ENCODE measurements at places on chromosomes 6 and 20.

- DNase-seq, result no peak
These were observed 161.7 kb upstream of the BMP5 start for GRCh38 chr6:56036916-56037600.

DNA sequence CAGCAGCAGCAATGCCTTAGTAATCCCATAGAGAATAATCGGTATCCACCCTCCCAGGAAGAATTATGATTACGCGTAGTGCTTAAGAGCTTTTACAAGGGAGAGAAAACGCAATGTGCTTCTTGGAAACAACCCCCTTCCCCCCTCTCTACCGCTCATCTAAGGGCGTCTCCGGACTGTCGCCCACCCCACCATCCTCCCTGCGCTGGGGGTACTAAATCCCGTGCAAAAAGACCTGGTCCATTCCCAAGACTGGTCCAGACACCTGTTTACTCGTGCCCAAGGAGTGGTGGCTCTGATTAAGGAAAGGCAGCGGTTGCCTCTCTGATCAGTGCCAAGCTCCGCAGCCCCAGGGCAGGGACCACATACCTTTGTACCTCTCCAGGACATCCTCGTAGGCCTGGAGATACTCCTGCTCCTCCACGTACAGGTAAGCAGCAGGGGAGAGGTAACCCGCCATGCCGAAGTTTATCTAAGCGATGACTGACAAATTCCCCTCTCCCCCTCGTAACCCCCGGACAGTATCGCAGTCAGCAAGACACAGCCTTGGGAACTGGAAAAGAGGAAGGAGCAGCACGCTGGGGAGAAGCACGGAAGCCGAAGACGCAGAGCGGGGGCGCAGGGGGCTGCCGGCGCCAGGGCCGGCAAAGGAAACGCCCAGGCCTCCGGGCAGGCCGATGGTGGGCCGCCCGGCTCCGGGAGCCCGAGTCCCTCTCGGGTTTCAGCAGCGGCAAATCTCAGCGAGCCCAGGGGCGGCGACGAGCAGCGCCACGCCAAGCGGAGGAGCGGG is 112.0 kb upstream of the BEND6 start:
- DNase-seq, result peak; percentile 58

DNA sequence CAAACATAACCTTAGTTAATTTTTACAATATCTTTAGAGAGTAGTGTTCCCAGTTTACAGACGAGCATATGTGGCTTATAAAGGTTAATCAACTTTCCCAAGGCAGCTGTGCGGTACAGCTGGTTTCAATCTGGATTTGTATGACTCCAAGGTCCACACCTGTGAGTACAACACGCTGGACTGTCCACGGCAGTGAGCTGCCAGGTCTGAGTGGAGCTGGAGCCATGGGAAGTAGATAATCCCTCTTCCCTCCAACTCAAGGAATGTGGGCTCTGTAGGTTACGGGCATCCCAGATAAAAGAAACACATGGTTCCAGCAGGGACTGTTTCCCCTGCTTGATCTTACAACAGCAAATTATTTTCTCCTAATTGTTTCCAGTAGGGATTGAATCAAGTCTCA is 102.2 kb downstream of the SOD2 start:
- no peak for DNase-seq

DNA sequence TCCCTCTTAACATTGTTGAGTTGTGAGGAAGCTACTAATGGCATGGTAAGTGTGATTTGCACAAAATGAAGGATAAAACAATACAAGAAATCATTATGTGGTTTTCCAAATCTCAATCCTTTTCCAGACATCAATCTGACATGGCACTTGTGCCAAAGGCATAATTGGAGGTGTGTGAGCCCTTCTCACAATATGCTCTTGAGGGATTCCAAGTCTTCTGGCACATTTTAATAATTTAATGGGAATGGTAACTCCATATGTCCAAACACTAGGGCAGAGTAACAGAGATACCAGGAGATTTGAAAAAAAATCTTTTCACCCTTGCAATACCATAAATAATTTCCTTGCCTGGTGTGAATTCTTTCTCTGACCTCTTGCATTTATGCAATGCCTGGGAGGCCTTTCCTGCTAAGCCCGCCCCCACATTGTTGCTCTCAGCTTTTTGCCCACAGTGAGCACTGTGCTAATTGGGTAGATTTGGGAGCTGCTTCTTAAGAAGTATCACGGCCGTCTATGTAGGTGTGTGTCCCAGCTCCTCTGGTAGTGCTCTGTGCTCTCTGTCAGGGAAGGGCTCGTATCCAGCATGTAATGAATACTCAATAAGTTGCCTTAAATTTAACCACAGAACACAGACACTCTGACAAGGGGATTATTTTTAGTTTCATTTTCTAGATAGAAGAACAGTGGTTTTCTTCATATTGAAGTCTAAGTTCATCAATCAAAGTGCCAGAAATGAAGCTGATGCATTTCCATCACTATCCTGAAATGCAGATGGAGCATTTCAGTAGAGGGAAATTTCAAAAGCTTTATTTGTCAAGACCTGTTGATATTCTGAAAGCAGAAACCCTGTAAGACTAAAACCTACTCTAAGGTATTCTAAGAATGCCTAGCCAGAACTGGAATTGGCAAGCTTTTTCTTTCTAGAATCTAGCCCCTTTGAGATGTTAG is 54.4 kb upstream of the CEP85L start:
- DNase-seq, result no peak

DNA sequence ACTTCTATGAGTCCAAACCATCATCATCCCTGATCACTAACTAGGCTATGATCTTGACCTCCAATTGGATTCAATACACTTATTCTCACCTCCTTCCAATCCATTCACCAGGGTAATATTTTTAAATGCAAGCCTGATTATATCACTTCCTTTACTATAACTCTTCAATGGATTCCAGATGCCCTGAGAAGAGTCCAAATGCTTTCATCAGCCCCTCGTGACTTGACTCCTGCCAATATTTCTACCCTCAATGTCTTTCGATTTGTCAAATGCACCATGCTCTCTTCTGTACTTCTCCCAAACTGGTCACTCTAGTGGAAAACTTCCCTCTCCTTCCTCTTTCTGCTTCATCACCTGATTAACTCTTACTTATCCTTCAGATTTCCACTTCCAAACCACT is 70.8 kb downstream of the CD164 start:
- DNase-seq, result no peak

Data from LoVo (cell line).